Hypothalamus (tissue), 51 donors: ENCODE measurements at places on chromosomes 2 and 18.

GRCh38 chr2:58054264-58054663, 7.7 kb downstream of the VRK2 start:
- no peak for DNase-seq

DNA sequence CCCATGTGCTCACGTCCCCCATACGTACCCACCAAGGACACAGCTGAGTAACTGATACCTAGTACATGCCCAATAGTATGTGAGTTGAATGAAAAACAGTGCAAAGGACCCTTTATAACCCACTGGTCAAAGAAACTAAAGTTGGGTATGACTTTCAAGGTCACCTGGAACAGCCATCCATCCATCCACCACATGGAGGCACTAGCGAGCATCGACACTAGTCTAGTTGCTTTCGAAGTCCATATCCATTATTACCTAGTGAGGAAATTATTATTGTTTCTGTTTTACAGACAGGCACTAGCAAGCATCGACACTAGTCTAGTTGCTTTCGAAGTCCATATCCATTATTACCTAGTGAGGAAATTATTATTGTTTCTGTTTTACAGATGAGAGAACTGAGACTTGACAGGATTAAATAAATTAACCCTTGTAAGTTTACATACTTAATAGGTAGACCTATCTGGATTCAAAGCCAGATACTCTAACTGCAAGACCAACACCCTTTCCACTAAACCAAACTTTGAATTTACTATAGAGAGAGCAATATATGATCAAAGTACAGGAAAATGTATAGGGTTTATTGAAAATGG, 233.7 kb downstream of the METTL4 start:
- DNase-seq = no peak

DNA sequence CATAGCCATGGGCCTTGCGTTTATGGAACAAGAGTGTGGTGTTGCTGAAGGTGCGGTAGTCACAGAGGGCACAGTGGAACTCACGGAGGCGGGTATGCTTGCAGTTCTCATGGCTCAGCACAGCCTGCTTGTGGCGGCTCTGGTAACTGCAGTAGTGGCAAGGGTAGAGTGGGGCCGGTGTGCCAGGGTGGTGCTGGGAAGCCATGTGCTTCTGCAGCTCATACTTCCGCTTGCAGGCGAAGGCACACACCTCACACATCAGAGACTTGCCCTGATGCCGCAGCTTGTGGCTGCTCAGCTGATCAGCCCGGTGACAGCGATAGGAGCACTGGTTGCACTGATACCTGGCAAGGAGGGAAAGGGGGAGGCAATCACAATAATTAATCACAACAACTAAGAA, 14.7 kb downstream of the ZNF142 start:
- DNase-seq = no peak

DNA sequence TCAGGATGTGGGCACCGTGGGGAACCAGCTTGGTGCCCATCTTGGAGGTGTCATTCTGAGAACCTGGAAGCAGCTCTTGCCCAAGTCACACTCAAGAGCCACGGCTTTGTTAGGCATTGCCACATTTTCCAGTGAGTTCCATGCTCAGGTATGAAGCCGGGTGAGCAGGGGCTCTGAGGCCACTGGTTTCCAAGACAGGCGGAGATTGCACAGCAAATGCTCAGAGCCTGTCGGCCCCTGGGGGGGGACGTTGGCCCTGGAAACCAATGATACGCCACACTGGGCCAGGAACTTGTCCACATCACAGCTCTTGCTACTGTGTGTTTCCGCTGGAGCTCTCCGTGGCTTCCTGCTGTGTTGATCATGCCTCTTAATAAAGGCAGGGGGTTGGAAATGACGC, 52.5 kb upstream of the SALL3 start:
- DNase-seq = no peak

DNA sequence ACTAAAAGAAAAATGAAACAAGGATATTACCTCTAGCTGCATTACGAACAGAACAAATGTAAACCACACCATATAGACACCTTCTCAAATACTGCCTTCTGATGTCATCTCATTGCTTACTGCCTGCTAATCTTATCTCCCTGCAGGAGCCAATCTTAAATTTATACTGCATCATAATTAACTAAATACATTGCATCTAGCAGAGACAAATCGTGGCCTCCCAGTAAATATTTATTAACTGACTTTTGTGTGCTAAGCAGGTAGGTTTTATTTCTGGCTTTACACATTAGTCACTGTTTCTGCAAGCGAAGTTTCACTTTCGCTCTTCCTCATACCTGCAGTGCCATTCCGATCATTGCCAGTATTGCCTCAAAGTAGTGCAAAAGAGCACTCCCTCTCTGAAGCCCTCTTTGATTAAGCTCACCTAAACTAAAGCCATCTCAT, 67.5 kb downstream of the SPATS2L start:
- no peak for DNase-seq

- DNase-seq = no peak
Observed at GRCh38 chr2:128640845-128641360, 322.2 kb upstream of the HS6ST1 start.

DNA sequence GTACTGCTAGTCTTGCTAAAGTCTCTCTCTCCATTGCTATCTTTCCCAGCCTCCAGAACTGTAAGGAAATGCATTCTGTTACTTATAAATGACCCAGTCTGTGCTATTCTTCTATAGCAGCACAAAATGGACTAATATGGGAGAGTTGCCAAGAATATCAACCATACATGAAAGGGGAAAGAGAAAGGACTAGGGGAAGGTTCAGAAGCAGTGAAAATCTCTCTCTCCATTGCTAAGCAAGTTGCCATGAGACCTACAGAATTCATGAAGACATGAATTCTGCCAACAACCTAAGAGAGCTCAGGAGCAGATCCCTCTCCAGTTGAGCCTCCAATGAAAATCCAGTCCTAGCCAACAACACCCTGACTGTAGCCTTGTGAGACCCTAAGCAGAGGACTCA, 3.6 kb upstream of the TRABD2A start:
- no peak for DNase-seq

- no peak for DNase-seq
Observed at GRCh38 chr2:121140734-121141133, 144.3 kb downstream of the TFCP2L1 start.

DNA sequence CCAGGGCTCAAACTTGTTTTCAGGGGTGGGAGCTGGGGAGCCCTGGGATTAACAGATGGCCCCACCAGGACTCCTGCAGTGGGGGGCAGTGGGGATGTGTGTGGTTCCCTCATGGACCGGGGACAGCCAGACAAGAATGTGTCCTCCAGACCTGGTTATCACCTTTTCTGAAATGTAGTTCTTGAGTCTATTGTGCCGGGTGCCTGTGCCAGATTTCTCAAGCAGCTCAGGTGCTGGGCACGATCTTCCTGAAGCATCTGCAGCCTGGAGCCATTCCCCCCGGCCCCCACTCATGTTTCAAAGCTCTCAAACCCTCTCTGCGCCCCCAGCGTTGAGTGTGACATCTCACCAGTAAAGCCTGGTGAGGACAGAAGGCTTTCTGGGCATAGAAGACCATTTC, 48.4 kb upstream of the HAAO start:
- DNase-seq = no peak

DNA sequence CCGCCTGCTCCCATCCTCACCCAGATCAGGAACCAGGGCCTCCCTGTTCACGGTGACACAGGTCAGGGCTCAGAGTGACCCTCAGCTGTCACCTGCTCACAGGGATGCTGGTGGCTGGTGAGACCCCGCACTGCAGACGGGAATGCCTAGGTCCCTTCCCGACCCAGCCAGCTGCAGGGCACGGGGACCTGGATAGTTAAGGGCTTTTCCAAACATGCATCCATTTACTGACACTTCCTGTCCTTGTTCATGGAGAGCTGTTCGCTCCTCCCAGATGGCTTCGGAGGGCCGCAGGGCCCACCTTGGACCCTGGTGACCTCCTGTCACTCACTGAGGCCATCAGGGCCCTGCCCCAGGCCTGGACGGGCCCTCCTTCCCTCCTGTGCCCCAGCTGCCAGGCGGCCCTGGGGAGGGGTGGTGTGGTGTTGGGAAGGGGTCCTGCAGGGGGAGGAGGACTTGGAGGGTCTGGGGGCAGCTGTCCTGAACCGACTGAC, 31.7 kb downstream of the GPC1 start:
- DNase-seq = no peak

DNA sequence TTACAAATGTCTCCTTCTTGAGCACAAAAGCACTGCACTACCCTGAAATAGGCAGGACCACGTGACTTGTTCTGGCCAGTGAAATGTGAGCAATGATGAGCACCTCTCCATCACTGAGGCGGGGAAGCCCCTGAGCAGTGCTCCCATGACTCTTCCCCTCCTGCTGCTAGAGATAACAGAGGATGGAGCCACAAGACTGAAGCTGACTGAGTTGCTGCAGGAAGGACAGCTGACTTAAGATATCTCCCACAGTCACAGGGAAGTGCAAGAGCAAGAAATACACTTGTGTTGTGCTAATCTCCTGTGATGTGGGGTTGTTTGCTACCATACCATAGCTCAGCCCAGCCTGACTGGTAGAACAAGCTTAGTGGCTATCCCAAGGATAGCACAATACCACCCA, 38.7 kb downstream of the STK39 start:
- DNase-seq = no peak

DNA sequence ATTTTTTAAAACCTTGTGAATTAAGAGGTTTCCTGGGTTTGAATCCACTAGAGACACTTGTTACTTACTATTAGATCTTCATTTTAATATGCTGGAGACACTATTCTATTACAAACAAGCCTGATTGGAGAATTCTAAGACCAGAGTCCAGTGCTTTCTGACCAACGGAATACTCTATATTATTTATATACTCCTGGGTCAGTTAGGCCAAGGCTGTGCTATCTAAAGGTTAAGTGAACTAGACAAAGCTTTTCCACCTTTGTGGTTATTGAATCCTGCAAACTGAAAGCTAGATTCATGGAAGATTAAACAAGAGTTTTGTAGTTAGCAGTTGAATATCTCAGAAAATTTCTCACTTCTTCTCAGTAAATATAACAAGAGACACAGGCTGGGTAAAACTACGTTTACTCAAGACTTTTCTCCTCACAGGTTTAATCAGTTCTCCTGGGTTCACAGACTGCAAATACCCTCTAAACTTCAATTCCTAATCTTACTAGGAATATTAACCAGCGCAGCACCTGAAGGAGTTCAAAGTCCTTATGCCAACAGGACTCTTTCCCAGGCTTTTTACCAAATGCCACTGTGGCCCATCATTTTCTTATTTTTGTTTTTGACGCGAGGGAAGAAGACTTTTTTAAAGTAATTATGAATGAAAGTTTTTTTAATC, 66.4 kb downstream of the COL4A4 start:
- no peak for DNase-seq

DNA sequence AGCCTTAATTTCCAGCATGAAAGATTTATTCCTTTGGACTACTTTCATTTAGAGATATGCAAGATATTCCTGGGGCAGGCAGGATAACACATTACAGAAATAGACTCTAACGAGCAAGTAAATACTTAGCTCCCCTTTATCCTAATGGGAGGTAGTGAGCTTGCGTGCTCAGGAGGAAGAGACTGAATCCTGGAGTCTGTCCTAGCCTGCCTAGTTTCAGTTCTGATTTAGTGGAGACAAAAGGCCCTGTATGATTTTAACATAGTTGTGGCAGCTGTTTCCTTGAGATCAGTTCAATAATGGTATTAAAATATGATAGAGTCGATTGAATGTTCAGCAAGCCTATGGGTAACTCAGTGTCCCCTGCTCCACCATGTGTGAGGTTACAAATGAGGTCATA, 109.5 kb downstream of the FMNL2 start:
- DNase-seq = no peak

DNA sequence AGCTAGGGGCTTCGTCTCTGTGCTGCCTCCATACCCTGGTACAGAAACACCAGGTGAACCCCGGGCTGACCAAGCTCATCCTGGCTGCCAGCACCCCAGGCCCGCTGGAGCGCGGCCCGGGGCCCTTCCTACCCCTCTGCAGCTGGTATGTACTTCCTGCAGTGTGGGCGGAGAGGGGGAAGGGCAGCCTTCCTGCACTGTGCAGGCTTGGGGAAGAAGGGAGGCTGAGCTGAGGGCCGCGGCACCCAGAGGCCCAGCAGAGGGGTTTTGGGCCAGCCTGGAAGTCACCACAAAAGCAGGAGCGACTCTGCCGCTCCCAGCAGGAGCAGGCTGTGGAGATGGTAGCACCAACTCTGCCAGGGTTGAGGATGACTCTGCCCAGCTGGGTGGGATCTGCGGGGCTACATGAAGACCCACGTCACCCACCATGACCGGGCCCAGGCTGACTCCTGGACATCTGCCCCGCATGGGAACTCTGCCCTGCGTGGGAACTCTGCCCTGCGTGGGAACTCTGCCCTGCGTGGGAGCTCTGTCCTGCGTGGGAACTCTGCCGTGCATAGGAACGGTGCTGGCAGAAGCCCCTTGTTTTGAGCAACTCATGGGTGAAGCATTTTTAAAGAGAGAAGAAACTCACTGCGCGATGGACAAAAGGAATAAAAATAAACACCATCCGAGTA, 273.3 kb downstream of the NDUFA10 start:
- DNase-seq = no peak

- DNase-seq = no peak
Observed at GRCh38 chr2:127941461-127941860, 55.7 kb upstream of the AMMECR1L start.

GRCh38 chr2:164560181-164560792, 61.0 kb downstream of the GRB14 start:
- DNase-seq = no peak

DNA sequence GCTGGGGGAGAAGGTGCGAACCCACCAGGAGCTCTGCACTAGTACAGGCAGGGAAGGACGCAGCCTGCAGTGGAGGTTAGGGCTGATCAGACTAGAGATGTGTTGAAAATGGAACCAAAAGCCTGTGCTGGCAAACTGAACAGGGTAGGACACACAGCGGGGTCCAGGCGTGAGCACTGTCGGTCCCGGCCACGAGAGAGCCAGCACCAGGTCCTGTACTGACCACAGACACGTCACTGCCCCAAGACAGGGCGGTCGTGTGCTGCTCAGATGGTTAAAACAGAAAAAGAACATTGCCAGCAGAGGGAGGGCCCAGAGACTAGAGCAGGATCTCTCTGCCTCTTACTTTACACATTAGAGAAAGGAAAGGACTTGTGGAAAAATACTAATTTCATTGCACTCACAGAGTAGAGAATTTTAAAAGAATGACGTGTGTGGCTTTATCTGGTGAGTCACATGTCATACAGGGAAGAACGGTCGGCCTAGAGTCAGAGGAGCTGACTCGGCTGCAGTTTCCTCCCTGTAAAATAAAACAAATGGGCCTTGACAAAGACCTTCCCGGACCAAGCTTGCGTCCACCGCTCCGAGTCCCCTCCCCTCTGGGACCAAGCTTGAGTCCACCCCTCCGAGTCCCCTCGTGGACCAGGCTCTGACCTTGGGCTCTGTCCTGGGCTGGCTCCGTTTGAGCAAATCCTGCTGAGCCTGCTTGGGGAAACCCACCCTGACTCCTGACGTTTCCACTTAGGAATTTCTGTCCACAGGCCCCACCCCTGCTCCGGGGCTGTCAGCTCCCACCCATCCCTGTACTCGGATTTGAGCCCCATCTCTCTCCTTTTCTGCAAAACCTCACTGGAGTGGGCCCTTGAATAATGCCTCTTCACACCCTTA, 16.7 kb upstream of the ADI1 start:
- no peak for DNase-seq

DNA sequence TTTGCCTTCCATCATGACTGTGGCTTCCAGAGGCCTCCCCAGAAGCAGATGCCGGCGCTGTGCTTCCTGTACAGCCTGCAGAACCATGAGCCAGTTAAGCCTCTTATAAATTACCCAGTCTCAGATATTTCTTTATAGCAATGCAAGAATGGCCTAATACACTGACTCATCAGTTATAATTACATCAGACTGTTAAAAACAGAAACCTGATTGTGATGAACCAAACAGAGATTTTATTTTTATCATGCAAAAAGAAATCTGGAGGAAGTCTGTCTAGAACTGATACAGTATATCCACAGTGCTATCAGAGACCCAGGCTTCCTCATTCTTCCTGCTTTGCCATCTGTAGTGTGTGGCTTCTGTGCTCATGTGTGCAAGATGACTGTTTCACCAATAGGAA, 93.4 kb upstream of the MEX3C start:
- no peak for DNase-seq
